ENCODE measurements at places on chromosomes 2 and 18.

- no peak for DNase-seq
These were observed 790.4 kb downstream of the EPHA4 start for GRCh38 chr2:220781622-220782241.

DNA sequence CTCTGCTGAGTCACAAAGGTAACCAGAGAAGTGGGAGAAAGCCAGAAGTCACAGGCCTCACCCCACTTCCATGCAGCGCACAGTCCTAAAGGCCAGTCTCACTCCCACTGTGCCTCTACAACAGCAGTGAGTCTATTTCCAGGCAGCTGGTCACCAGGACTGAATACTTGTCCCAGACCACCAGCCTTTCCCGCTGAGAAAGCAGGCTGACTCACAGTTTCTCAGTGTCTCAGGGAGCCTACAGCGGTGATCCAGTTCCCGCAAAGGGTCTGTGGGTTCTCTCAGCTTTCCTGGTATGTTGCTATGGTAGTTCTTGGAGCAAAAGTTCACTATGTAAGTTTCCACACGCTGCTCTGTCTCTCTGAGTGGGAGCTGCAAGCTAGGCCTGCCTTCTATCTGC is 622.5 kb downstream of the RNF144A start:
- no peak for DNase-seq

- no peak for DNase-seq
These were observed 94.6 kb downstream of the LCLAT1 start for GRCh38 chr2:30541680-30542079.

GRCh38 chr2:81467096-81467495 is 1162.5 kb upstream of the LRRTM1 start:
- DNase-seq, result no peak

GRCh38 chr2:23534771-23535170 is 149.8 kb downstream of the KLHL29 start:
- DNase-seq, result no peak

DNA sequence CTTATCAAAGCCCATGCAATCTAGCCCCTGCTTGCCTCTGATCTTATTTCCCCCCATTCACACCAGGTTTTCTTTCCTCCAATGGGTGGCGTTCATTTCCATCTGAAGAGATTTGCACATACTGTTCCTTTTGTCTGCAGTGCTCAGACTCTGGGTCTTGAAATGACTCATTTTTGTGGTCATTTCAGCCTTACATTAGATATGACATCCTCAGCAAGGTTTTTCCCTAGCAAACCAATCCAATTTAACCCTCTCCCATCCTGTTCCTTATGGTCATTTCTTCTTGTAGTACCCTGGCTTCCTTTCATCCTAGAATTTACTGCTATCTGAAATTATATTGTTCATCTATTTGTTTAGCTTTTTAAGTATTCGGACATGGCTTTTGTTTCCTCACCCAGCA is 42.5 kb upstream of the SCN1A start:
- peak; percentile 18 for DNase-seq

GRCh38 chr2:4628998-4629501 is 925.7 kb downstream of the DCDC2C start:
- DNase-seq, result no peak

DNA sequence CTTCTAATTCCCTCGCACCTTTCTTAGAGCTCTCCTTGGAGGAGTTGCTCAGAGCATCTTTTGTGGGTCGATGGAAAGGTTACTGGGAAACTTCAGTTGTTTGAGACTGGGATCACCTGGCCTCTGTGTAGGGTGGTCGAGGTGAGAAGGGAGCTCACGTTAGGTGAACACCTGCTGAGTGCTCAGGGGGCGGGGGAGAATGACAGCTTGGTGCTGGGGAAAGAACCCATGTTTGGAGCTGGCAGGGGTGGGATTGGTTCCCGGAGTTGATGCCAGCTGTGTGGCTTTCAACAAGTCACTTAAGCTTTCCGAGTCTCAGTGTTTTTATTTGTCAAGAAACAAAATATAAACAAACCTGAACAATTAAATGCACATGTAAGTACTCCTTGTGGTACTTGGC is 122.3 kb downstream of the GLI2 start:
- no peak for DNase-seq

DNA sequence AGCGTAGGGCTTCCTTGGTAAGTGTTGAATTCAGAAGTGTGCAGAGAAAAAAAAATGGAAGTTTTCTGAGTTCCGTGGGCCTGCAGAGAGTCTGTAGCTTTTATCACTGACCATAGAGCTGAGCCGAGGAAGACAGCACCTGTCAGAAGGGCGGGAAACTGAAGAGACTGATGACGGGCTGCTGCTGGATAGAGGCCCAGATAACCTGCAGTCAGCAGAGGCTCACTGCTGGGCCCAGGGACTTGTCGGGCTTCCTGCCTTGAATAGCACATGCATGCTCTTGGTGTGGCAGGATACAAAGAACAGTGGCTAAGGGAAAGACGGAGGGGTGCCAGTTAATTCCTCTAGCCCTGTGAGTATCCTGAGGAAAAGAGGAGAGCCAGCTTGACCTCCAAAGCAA is 166.4 kb downstream of the MGAT5 start:
- DNase-seq, result no peak

GRCh38 chr2:53233759-53234547 is 533.7 kb upstream of the CHAC2 start:
- no peak for DNase-seq

DNA sequence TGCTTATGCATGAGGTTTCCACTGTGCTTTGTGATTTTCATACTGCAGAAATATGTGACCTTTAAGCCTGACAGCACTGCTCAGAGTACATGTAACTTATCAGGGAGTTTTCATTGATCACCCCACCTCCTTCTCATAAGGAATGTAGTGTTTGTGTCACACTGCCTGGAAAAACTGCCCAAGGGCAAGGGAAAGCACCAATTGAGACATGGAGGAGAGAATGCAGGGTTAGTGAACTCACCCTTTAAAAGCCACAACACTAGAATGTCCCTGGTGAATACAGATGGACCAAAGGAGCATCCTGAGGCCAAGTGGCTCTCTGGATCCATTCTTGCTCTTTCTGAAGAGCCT is 147.2 kb upstream of the SPATS2L start:
- no peak for DNase-seq

DNA sequence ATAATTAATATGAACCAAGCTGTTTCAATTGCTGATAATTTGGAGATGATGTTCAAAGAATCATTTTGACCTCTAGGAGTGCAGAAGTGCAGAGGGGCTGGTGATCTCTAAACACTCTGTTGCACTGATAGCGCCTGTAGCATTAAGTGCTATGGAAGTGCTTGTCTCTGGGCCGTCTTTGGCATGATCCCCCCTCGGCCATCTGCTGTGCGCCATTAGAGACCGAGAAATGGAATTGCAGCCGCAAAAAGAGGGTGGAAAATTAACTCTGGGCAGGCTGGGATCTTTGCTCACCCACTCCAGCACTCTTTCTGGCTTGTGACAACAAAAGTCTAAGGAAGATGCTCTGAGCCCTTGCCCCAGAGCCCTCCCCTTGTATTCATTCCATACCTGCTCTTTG is 23.4 kb downstream of the AKAIN1 start:
- DNase-seq, result no peak

Data from NB4 (cell line).